ENCODE measurements at places on chromosomes 3 and 15. TPM values are rescaled to one million over a fixed set of nuclear protein-coding genes. Genes with fewer than 3 reads are reported as not detected.

ANKUB1 gene
- not detected for polyA plus RNA-seq

CCDC39 gene
- polyA plus RNA-seq, result not detected

- no peak overlapping the region for H3K4me3 ChIP-seq
- DNase-seq, result no peak
- H3K4me1 ChIP-seq, result no peaks in the 10 kb centered on the region
- H3K27me3 ChIP-seq, result no peaks in the 10 kb centered on the region
- H3K36me3 ChIP-seq, result no peaks in the 10 kb centered on the region
Observed at GRCh38 chr15:74791667-74792066, 9.8 kb downstream of the CSK start.

DNA sequence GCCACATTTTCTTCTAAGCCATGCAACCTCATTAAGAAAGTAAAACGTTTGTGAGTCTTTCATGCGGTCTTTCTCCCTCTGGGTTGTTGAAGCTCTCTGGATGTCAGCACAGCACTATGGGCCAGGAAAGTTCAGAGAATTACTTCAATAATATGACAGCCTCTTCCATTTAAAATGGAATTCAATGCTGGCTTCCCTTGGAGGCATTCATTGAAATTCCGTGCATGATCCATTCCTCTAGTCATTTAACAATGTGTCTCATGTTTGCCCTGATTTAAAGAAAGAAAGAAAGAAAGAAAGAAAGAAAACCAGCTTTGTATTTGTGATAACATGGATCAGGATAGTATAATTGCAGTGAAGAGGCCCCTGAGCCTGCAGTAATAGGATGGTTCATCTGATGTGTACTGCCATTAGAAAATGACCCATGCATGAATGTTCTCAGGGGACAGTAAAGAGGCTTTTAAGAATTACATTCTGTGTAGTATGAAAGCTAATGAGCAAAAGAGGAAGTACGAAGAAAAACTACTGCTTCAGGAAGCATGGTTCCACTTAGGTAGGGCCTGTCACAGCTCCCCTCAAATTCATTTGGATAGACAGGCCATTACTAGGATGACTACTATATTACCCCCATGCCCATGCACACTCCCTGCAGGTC, 146.0 kb downstream of the ARPP21 start:
- H3K36me3 ChIP-seq, result no peaks in the 10 kb centered on the region
- H3K4me1 ChIP-seq, result no peaks in the 10 kb centered on the region
- no peak overlapping the region for H3K4me3 ChIP-seq
- H3K27me3 ChIP-seq, result no peaks in the 10 kb centered on the region

DNA sequence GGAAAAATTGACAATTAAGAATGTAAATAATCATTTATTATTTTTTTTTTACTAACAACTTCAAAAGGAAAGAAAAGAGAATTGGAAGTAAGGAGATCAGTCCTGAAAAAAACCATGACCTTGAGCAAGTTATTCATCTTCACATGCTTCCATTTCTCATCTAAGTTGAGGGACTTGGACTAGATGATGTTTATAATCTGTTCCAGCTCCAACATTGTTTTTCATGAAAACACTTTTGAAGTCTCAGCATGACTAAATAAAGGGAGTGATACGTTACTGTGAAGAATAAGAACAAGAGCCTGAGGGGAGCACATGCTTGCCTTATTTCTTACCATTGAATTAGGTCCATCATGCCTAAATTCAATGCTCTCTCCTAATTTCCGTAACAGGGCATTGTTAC, 95.7 kb downstream of the STRIT1 start:
- H3K27me3 ChIP-seq, result peaks cover 2% of the 10 kb centered on the region
- no peak overlapping the region for H3K27ac ChIP-seq
- H3K4me3 ChIP-seq, result no peak overlapping the region
- no peaks in the 10 kb centered on the region for H3K36me3 ChIP-seq
- no peaks in the 10 kb centered on the region for H3K4me1 ChIP-seq
- no peak for DNase-seq
